ENCODE measurements at places on chromosomes 13 and 19.

GRCh38 chr13:109840201-109840892 lies 54.0 kb upstream of the IRS2 start:
- DNase-seq: no peak

GRCh38 chr13:98169331-98169730 lies 7.7 kb downstream of the RNF113B start:
- no peak for DNase-seq

DNA sequence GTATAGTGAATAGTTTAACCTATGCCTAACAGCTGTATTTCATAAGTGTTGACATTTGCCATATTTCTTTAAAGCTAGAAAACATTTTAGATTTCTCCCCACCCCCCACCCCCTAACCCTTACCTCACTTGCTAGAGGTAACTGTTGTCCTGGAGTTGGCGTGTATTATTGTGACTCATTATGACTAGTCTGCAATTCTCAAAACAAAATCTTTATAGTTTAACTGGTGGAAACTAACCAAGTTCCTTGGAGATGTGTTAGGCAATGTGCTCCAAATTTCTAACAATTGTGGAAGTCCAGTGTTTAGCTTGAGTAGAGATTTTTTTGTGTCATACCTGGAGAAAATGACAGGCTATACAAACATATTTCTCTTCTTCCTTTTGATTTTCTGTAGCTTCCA lies 38.0 kb downstream of the KCTD4 start:
- no peak for DNase-seq

- no peak for DNase-seq
Measured at GRCh38 chr19:6011206-6011605, 33.3 kb upstream of the RANBP3 start.

- DNase-seq: no peak
Measured at GRCh38 chr19:55646889-55647731, 902 bp upstream of the CCDC106 start.

DNA sequence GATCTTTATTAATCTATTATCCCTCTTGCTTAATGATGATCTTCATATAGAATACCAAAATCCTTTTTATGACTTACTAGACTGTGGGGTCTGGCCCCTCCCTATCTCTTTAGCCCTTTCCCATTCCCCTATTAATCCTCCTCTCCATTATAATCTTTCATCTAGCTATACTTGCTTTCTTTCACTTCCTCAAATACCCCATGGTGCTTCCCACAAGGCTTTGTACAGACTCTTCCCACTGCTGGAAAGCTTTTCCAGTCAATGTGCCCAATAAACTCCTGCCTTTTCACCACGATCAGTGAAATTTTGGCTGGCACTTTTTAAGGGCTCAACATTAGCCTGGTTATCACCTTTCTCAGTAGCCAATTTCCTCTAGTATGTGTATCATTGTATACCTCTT lies 3.2 kb upstream of the EBPL start:
- DNase-seq: no peak

- no peak for DNase-seq
Measured at GRCh38 chr13:21150013-21150412, 26.3 kb downstream of the SKA3 start.

- DNase-seq: no peak
Measured at GRCh38 chr13:31408927-31409326, 209.2 kb downstream of the B3GLCT start.

DNA sequence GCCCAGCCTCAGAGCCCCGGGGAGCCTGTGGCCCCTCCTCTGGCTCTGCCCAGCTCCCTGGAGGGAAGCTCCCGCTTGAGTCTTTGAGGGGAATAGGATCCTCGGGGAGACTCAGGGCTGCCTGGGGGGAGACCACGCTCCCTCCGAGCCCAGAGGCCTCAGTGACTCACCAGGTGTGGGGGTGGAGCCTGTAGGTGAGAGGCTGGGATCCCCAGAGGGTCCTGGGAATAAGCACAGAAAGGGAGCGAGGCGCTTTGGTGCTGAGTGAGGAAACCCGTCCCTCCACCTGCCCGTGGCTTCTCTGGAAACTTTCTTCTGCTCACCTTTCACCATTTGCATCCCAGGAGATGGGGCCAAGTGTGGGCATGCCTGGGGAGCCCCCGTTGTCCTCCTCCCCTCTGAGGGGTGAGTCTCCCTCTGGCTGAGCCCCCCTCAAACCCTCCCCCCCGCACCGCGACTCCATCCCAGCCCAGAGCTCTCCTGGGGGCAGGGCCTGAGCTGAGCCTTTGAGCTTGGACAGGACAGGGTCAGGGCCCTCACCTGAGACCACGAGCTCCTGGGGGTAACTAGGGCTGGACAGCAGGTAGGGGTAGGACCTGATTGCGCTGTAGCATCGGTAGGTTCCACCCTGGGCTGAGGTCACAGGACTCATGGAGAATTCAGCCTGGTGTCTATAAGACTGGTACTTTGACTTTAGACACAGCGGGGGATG lies 2.7 kb downstream of the LILRB5 start:
- DNase-seq: no peak
